Adipocyte (in vitro differentiated cells): ENCODE measurements at places on chromosomes 7 and 10.

- DNase-seq: no peak
Observed at GRCh38 chr7:138116892-138117291, 40.6 kb downstream of the AKR1D1 start.

DNA sequence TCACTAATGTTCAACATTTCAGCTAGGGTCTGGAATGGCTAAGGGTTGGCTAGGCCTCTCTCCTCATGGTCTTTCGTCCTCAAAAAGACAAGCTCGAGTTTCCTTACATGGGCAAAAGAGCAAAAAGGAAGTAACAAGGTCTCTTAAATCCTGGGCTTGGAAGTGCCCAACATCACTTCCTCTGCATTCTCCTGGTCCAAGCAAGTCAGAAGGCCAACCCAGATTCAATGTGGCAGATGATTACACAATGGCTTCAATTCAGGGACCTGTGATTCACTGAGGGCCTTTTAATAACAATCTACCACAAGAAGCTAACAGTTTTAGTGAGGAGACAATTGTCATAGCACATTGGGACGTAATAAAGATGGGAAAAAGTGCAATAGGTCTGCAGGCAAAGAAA lies 4.4 kb upstream of the NUP205 start:
- DNase-seq: no peak

- peak; percentile 7 for DNase-seq
Observed at GRCh38 chr7:41567731-41568114, 135.2 kb downstream of the INHBA start.

DNA sequence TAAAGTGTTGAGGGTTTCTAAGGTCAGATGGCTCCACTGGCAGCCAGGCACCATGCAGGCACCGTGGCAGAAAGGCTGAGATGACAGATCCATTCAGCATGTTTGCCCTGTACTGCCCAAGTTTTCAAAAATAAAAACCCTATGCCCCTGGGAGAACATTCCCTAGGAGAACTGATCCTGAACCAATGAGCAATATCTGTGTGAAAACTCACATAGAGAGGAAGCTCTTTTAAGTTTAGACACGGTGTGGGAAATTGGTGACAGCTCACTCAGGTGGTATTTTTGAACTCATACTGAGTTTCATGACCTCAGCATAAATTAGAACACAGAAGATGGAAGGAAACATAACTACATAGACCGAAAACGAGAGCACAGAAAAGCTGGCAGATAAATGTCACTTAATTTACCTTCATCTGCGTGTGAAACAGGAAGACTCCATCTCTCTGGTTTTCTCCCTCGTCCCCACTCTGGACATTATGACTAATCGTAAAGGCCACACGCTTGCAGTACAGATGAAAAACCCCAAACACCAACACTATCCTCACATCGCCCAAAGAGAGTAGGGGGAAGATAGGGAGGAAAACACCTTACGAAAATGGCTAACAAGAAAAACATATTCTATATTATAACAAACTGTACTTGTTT lies 127.8 kb downstream of the ICA1 start:
- peak; percentile 19 for DNase-seq

DNA sequence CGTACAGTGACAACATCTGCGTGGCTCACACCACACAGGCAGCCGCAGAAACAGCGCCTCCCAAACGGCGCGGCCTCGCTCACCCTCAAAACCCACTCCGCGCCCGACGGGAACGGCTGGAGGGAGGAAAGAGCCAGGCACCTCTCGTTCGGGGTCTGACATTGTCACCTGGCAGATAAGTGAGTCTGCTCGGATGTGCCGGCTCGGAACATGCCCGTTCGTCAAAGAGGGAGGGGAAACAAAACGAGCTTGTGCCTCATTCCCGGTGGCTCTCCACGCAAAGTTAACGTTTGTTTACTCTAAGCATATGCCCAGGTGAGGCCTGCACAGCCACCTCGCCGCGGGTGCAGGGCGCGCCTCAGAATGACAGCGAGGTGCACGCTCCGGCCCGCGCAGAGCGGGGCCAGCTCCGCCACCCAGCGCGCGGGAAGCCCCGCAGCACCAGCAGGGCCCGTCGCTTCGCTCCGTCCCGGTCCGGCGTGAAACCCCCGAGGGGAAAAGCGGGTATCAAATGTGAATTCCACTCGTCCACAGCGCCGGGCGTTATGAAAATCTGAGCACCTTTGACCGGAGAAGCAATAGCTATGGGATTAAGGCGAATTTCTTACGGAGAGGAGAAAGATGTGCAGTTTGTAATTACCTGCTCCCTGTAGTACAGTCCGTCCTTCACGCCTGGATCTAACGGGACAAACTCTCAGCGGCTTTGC lies 13.1 kb downstream of the CNPY1 start:
- no peak for DNase-seq

DNA sequence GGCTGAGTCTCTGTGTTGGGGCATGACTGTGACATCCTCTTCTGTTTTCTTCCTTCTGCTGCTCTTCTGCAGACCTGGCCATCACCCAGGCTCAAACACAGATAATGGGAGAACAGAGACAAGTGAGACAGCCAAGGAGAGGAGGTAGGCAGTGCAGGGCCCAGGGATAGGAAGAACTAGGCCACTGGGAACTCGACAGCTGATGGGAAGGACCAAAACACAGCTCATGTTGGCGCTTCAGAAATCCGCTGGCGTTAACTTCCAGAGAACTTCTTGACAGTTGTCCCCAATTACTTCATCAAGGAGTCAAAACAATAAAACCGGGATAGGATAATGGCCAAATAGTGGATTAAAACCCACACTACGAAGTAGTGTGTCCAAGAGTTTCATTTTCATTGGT lies 97.0 kb upstream of the PALS2 start:
- no peak for DNase-seq

GRCh38 chr10:84447701-84448400 lies 119.5 kb downstream of the CCSER2 start:
- no peak for DNase-seq

DNA sequence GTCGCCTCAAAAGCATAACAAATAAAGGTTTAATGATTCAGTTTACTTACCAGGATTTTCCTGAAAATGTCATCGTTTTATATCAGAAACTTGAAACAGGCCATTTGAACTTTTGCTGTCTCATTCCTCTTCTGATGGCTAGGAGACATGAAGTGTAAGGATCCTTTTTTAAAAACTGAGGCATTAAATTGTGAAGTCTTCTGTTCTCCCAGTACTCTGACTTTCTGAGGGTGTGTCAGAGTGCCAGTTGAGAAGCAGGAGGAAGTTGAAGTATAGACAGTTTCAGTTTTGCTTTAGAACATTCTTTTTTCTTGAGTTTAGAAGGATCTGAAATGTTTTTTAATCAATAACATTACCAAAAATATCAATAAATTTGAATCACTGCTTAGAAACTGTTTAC lies at the start of gene SAMD9L:
Gene SAMD9L (minus strand): TSS at position 242 of the 400 bp plus-strand sequence. CDS start 12,414 bp downstream, outside the sequence.
- DNase-seq: peak; percentile 51

- peak; percentile 87 for DNase-seq
Observed at GRCh38 chr10:102450374-102451104, 804 bp downstream of the C10orf95 start.

DNA sequence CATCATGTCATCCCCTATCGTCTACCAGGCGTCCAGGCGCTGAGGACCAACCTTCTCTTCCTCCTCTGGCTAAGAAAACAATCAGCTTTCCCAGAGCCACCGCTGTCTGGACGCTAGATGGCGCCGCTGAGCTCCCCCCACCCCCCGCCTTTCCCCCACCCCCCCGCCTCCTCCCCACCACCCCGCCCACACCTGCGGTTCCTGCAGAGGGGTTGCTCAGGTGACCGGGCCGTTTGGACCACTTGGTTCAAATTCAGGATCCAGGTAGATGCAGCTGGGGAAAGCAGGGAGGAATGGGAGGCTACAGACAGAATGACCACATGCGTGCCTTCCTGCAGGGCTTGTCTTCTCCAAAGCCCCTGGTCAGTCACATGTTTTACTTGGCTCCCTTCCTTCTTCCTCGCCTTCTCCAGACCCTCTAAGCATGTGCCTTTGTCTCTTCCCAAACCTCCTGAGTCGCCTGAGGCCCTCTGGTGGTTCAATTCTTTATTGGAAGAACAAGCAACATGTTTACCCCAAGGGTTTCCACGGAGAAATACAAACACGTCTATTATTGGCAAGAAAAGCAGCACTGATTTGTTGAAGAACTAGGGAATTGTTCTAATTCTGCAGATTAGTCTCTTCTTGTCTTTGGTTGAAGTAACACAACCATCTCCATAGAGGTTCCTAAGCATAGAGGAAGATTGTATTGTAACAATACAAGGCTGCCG lies 24.7 kb downstream of the AOC1 start:
- DNase-seq: peak; percentile 55

GRCh38 chr10:96046546-96046945 lies 3.2 kb downstream of the CCNJ start:
- DNase-seq: no peak

DNA sequence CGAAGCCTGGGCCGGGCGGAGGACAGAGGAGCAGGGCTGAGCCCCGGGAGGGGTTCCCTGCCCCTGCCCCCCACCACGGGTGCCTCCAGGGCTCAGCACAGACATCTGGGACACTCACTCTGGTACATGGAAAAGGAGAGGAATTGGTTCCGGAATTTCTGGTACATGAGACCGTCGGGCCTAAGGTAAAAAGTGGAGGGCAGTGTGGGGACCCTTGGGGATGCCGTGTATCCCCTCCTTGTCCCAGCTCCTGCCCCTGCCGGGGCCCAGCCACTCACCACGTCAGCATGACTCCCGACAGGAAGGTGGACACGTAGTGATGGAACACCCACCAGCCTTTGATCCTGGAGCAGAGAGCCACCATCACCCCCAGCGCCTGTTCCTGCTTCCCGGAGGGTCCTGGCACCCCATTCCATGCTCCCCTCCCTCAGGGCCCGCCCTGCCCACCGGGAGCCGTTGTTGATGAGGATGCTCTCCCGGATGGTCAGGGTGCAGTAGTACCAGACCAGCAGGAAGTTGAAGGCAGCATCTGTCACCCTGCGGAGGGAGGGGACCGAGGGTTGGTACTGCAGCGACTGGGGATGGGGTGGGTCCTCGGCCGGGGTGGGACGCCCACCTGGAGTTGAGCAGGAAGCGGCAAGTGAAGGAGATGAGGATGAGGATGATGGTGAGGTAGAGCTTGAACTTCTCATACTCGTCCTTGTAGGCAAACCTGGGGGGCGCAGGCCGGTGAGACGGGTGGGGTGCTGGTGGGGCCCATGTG lies 6.4 kb downstream of the TMEM120A start:
- no peak for DNase-seq

DNA sequence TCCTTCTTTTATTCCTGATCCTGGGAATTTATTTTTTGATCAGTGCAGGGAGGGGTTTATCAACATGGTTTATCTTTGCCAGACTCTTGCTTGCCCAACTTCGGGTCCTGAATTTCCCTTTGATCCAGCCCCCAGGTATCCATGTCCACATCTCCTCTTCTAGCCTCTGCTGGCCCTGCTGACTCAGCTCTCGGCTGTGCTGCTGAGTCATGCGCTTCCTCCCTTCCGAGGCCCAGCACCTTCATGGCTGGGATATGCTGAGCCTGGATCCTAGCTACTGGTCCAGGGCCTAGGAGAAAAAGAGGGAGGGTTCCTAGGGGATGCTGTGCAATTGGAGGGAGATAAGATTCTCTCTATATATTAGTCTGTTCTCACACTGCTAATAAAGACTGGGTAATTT lies 380.7 kb upstream of the SHH start:
- DNase-seq: no peak
